ENCODE measurements at places on chromosomes 7 and 10.
A peak's percentile ranks its signal among the peaks of the same experiment; 100 is the strongest.

GRCh38 chr7:122790132-122790531 is 87.4 kb upstream of the RNF148 start:
- DNase-seq = no peak

- DNase-seq = no peak
These were observed 101.2 kb downstream of the GRID1 start for GRCh38 chr10:86265236-86265894.

- DNase-seq = no peak
These were observed 88.6 kb downstream of the HIF1AN start for GRCh38 chr10:100624298-100624697.

GRCh38 chr7:12269100-12269895 is 58.2 kb downstream of the TMEM106B start:
- no peak for DNase-seq

GRCh38 chr10:100653957-100654781 is 91.2 kb upstream of the PAX2 start:
- no peak for DNase-seq

- DNase-seq = no peak
These were observed 38.6 kb downstream of the NRP1 start for GRCh38 chr10:33295851-33296250.

DNA sequence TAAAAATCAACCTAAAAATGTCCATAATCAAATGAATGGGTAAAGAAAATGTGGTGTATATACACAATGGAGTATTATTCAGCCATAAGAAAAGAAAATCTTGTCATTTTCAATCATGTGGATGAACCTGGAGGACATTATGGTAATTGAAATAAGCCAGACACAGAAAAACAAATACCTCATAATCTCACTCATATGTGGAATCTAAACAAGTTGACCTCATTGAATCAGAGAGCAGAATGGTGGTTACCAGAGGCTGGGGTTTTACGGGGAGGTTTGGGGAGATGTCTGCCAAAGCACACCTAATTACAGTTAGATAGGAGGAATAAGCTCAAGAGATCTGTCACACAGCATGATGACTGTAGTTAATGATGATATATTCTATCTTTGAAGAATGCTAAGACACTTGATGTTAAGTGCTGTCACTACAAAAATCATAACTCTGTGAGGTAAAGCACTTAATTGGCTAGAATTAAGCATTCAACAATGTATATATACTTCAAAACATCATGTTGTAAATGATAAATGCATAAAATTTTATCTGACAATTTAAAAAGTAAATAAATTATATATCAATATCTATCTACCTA is 39.1 kb upstream of the TNPO3 start:
- DNase-seq = no peak

DNA sequence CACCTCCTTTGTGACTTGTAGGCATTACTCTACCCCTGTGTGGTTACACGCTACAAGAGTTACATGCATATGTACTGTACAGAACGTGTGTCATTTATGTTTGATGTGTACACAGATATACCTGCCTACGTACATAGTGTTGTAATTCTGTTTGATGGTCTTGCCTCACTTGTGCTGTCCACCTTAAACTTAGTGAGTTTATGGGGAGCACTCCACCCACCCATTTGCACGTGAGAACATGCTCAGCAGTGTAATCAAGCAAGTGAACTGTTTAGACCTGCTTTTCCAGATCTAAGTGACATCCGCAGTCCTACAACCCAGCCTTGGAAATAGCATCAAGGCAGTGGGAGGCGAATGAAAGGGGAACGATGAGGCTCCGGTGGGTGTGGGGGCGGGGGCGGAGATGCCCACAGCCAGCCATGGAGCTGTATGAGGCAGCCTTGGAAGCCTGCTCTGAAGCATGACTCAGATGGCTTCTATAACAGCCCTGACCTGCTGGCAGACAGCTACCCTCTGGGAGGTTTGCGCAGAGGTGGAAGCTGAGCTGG is 52.1 kb downstream of the SUFU start:
- DNase-seq = no peak

GRCh38 chr7:106021151-106022067 is 58.3 kb downstream of the CDHR3 start:
- no peak for DNase-seq

- DNase-seq = peak; percentile 21
These were observed 51.0 kb upstream of the NKX6-2 start for GRCh38 chr10:132836832-132837540.

- DNase-seq = peak; percentile 62
These were observed 54.6 kb upstream of the OPN4 start for GRCh38 chr10:86599729-86600128.

DNA sequence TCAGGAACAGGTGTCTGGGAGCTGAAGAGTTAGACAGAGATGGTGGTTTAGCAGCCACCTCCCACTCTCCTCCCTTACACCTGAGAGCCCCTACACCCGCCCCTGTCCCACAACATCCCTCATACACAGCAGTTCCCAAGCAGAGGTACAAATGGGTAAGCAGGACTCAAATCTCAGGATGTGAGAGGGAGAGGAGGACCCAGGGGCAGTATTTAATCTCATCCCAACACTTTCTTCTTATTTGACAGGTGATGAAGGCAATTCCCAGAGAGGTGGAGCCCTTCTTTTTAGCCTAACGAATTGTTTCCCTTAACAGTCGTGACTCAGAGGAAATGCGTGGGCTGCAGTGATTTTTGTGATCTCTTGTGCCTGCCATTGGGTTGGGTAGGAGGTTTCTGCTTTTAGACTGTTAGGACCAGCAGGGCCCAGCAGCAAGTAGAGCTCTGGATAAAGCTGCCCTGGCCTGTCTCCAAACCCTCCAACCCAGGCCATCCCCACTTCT is 191.3 kb downstream of the HECW1 start:
- no peak for DNase-seq

DNA sequence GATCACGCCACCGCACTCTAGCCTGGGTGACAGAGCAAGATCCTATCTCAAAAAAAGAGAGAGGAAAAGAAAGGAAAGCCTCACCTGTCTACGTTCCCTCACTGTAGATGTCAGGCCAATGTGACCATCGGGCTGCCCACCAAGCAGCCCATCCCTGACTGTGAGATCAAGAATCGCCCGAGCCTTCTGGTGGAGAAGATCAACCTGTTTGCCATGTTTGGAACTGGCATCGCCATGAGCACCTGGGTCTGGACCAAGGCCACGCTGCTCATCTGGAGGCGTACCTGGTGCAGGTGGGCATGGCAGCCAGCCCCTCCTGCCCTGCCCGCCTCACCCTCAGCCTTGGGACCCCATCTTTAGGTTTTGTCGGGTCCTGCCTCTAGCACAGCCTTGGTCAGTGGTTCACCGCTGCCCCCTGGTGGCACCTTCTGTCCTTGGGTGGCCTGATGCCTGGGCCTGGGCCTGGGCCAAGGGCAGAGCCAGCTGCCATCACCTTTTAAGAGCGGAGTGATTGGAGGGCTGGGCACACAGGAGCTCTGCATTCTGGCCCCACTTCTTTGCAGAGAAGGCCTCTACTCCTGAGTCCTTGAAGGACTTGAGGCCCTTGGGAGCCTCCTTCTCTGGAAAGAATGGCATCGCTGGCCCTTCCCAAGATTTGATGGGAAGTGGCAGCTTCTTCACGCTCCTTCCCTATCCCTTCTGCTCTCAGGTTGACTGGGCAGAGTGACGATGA is 14.4 kb upstream of the AHCYL2 start:
- DNase-seq = peak; percentile 87

DNA sequence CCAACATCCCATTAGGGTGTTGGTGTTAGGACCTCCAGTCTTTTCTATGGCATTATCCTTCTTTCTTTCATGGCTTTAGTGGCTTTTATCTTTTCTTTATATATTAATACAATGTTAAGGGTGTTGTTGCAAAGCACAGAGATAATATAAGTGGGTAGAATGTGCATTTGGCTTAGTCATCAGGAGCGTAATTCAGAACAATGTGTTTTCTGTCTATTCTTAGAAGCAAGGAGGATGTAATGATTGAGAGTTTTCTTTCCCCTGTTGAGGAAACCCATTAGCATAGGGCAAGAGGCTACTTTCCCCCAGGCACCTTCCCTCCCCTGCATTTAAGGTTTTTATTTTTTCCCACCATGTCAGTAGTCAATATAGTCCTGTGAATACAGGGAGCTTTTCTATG is 79.7 kb downstream of the TMEM106B start:
- no peak for DNase-seq

DNA sequence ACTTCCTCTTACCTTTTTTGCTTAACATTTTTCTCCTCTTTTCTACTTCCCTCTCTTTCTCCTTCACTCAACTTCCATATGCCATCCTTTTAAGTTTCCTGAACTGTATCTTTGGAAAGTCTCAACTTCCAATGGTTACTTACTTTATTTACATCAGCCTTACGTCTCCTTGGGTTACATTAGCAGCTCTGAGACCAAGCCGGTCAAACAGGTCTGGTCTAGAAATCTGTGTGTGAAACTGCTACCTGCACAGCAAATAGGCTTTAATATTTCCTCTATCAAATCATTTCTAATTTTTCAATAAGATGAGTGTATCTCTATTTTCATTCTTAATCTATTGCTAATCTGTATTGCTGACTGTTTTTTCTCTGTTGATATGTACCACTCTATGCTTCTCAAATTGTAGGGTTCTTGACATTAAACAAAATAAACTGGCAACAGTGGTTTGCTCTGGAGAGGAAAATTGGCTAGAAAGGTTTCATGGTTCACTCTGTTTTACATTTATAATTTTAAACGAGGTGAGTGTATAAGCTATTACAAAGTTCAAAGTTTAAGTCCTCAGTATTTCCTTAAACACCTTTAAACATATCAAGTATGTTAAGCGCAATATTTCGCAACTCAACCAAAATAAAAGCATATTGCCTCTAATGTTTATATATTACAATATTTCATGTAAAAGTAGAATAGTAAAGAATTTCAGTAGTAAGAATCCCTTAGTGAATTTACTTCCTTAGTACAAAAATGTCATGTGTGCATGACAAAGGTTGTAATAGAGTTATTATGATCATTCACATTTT is 3.6 kb upstream of the SEMA3C start:
- peak; percentile 36 for DNase-seq

DNA sequence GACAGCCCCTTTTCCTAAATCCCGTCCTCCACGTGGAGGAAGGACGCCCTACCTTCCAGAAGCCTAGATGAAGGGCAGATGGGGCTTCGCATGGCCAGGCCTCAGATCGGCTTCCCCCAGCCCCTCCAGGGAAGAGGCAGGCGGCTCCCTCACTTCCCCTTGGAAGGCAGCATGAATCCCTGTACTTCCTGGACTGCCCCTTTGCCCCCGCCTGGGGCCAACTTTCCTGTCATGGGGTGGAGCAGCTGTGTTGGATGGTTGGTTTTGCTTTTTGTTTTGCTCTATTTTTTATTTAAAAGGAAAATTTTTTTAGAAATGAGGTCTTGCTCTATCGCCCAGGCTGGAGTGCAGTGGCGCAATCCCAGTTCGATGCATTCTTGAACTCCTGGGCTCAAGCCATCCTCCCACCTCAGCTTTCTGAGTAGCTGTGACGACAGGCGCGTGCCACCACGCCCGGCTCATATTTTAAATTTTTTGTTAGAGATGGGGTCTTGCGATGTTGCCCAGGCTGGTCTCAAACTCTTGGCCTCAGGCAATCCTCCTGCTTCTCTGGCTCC is 27.2 kb downstream of the GTF2IRD1 start:
- DNase-seq = peak; percentile 79

- no peak for DNase-seq
These were observed 90.7 kb downstream of the SRPK2 start for GRCh38 chr7:105297985-105298384.

DNA sequence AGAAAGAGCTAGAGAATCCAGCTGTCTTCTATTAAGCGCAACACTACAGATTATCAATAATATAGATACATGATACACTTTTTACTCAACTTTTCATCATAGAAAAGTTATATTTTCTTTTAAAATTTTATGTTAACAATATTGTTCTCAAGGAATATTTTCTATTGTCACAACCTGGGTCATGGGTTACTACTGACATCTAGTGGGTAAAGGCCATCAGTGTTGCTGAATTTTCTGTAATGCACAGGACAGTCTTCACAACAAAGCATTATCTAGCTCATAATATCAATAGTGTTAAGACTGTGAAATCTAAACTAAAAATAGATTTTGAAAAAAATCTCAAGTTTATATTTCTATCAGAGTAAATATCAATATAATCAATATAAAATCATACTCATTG is 209.8 kb downstream of the ZNF33B start:
- DNase-seq = no peak

GRCh38 chr7:133330085-133330484 is 77.2 kb downstream of the EXOC4 start:
- DNase-seq = no peak

GRCh38 chr7:13201628-13202027 is 514.2 kb downstream of the ARL4A start:
- DNase-seq = no peak

DNA sequence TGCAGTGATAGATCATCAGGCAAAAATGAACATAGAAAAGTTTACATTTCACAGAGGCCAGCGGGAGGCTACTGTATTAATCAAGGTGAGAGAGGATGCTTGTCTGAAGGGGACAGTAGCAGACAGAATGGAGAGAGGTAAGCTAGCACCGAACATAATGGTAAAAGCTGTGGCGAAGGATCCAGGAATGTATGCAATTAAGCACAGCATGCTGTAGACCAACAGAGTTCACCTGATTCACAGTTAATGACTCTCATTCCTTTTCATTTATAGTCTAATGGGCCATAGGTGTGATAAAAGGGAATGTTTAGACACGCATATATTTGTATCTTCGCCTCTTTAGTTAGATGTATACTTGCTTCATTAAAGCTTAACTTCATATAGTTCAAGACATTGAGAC is 150.9 kb upstream of the MBL2 start:
- DNase-seq = no peak

DNA sequence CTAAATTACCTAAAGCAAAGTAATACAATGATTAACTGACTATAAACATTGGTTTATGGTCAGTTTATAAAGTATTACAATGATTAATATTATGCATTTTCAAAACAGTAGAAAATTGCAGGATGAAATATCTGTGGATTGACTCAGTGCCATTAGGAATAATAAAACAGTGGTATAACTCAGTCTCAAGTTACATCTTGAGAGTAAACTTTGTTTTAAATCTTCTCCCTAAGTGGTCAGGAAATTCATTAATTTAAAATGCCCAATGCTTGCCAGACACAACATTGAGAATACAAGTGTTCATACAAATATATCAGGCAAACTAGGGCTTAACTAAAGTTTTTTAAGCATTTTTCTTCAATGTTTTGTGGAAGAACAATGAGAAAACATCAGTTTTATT is 257.8 kb downstream of the ETV1 start:
- no peak for DNase-seq

- no peak for DNase-seq
These were observed 3.0 kb downstream of the GCC1 start for GRCh38 chr7:127582361-127582760.

- no peak for DNase-seq
These were observed 330.4 kb downstream of the KIF20B start for GRCh38 chr10:90031776-90032175.

- DNase-seq = no peak
These were observed 1.7 kb upstream of the TAS2R5 start for GRCh38 chr7:141788296-141788695.

GRCh38 chr10:60964257-60965235 is 20.6 kb upstream of the RHOBTB1 start:
- DNase-seq = peak; percentile 59

All from left colon (tissue), 2 donors.